ENCODE measurements at places on chromosomes 7 and 10.

- no peak for DNase-seq
Observed at GRCh38 chr10:43076311-43076875, 476 bp upstream of the RET start.

GRCh38 chr10:50480054-50481007, 143.4 kb downstream of the SGMS1 start:
- no peak for DNase-seq

GRCh38 chr7:38862666-38863065, 46.3 kb downstream of the VPS41 start:
- no peak for DNase-seq

DNA sequence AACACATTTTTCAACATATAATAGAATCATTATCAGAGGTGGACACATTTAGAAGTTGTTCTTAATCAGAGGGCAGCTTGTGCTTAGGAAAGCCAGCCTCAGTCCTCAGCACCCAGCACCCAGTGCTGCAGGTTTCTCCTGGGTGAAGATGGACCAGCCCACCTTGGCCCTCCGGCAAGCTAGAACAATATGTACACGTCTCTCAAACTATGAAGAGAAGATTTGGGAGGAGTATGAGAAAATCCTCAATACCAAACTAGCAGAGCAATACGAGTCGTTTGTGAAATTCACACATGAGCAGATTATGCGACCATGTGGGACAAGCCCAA, 13.5 kb upstream of the RALA start:
- no peak for DNase-seq

DNA sequence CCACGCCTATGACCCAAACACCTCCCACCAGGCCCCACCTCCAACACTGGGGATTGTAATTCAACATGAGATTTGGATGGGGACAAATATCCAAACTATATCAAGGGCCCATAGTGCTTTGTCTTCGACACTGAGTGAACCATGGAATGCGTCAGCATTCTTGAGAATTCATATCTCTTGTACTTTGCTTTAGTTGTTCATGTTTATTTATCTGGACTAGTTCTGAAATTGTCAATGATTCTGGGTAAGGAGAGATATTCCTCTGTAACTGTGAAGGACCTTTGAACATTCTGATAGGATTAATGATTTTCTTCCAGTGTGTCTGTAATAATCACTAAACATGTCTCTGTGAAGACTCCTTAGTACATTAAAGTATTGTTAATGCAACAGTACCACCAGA, 374.8 kb downstream of the LRMDA start:
- DNase-seq: no peak

GRCh38 chr7:53541475-53541874, 506.0 kb downstream of the POM121L12 start:
- DNase-seq: no peak

DNA sequence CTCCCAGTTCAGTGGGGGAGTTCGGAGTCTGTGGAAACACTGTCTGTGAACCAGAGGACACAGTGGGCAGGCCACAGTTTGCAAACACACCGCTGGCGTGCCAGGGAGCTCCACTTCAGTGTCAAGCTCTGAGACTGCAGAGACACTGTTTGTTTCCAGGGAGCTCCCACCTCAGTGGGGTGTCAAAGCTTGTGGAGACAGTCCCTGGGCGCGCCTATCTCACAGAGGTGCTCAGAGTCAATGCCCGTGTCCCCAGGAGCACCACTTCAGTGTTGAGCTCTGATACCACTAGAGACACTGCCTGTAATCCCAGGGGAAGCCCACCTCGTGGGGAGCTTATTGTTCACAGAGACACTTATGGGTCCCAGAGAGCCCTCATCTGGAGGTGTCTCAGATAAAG, 4.3 kb downstream of the MYO1G start:
- DNase-seq: no peak

- no peak for DNase-seq
Observed at GRCh38 chr10:76091926-76092325, 660.5 kb downstream of the LRMDA start.

- no peak for DNase-seq
Observed at GRCh38 chr10:12978891-12979290, 22.6 kb downstream of the CCDC3 start.

GRCh38 chr7:130966246-130967009, 232.4 kb upstream of the KLF14 start:
- no peak for DNase-seq

DNA sequence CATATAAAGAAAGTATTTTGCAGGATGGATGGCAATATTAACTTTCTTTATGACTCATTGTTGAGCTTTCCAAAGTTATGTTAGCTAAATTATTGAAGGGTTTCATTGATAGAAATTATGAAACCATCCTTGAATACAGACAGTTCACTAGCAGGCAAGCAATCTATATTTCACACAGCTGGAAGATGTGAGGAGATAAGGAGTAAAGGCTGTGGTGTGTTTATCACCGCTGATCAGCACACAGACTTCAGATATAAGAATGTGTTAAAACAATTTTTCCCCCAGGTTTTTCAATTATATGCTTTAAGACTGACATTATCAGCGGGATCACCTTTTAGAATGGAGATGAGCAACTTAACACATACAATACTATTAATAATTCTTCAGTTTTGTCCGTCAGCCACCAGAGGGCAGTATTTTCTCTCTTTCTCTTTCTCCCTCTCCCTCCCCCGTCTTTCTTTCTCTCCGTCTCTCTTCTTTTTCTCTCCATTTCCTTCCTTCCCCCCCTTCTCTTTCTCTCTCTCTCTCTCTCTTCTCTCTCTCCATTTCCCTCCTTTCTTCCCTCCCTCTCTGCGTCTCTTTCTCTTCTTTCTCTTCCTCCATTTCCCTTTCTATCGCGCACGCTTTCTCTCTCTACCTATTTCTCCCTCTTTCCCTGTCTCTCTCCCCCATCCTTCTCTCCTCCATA, 62.9 kb upstream of the FAM171A1 start:
- DNase-seq: no peak

GRCh38 chr7:14218338-14218737, 228.9 kb upstream of the ETV1 start:
- DNase-seq: no peak

- no peak for DNase-seq
Observed at GRCh38 chr10:100970914-100971811, 1.9 kb downstream of the SEMA4G start.

DNA sequence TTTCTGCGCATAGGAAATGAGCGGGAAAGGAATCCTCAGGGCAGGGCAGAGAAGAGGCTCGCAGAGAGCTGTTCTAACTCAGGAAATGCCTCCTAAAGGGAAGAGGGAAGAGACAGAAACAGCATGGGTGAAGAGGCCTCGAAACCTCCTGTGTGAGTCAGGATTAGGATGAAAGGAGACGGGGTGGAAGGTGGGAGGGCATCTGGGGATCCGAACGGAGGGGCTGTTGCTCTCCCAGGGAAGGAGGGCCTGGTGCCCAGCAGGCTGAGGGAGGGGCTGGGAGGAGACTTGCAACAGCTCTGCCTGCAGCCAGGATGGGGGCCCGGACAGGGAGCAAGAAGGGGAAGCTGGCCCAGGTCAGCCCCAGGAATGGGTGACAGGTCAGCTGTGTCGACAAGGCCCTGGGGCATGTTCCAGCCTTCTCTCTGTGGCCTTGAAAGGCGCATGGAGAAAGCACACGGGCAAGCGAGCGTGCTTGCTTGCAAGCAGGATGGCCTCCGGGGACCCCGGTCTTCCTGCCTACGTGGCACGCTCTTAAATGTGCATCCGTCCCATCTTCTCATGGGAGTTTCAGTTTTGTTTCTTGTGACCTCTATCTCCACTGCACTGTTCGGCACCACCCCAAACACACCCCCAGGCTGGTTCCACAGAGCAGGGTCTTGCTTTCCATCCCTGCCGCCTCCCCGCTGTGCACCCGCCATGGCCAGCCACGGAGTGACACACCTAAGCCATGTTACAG, 63.5 kb downstream of the HIPK2 start:
- no peak for DNase-seq

DNA sequence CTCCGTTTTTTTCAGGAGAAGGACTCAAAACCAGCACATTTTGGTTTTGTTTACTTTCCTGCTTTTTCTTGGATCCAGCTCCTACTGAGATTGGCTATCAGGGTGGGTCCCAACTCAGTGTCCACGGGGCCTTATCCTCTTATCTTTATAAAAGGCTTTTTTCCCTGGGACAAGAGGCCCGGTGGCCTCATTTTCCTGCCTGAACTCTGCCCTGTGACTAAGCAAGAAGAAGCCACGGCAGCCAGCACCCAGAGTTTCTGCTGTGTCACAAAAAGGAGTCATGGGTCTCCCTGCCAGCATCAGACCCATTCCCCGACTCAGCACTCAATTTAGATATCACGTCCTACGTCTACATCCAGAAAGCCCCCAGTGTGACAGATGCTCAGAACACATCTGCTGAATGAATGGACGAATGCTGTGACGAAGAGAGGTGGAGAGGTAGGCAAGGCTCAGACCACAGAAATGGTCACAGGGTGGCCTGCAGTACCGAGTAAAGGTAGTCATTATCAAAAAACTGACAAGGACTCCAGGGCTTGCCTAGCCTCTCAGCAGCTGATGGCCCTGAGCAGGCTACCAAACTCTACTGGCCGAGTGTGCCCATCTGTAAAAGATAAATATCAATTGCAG, 16.7 kb downstream of the DLG5 start:
- DNase-seq: no peak

DNA sequence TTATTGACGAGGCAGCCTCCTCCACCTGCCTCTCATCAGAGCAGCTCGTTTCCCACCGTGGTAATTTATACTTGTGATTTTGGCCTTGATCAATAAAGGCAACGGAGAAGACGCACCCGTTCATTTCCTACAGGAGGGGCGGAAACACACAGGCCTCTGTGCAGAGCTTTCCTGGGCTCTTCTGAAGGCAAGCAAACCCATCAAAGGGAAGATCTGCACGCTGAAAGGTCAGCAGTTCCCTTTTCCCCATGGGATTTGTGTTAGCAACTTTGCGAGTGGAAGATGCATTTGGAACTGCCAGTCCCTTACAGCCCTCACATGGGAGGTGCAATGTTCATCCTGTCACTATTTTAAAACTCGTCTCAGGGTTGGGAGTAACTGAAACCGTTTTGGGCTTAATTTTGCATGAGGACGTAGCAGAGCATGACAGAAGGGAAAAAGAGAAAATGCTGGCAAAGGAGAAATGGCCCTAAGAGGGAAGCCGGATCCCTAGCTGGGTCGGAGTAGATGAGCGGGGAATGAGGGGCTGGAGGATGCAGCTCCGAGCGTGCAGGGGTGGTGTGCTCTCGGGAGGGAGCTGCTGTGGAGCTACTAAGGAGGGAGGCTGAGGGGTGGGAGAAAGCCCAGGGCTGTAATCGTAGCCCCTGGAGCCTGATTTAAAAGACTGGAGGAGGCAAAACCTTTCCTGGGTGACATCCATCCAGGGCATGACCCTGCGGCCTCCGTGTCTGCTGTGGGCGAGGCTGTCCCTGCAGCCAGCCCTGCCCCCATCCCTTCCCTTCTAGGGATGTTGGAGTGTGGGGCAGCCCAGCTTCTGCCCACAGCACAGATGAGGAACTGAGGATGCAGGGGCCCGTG, 111.1 kb upstream of the FAM20C start:
- DNase-seq: no peak

DNA sequence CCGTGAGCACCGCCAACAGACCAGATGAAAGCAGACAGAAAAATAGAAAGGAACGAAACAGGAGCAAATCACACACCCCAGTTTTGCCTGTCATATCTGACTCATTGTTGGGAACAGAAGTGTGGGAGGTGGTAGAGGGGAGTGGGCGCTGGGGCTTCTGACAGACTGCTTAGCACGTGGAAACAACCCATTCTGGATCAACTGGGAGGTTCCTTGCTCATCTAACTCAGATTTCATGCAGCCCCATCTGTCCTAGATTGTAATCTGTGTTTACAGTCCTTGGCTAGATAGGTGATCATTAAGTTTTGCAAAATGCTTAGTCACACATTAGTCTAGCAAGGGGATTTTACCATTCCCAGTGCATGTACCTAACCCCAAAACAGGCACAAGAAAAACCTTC, 154.1 kb downstream of the NRP1 start:
- DNase-seq: no peak

- DNase-seq: no peak
Observed at GRCh38 chr10:7365027-7365745, 45.6 kb downstream of the SFMBT2 start.

- no peak for DNase-seq
Observed at GRCh38 chr7:73423519-73424488, 9.8 kb upstream of the FZD9 start.

DNA sequence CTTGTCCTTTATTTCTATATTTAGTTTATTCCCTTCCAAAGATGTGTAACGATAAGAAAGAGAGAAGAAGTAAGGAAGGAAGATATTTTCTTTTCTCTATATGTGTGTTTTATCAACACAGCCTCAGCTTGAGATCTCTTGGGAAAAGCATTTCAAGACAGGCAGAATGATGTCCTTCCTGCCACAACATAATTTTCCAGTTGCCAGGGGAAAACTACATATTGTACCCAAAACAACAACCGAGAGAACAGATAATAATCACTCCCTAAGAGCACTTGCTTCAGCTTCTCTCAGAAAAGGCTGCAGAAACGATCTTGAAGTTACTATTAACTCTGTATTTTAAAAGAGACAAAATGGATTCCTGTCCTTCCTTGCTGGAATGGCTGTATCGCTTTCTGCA, 151.4 kb upstream of the ITGB1 start:
- DNase-seq: no peak

DNA sequence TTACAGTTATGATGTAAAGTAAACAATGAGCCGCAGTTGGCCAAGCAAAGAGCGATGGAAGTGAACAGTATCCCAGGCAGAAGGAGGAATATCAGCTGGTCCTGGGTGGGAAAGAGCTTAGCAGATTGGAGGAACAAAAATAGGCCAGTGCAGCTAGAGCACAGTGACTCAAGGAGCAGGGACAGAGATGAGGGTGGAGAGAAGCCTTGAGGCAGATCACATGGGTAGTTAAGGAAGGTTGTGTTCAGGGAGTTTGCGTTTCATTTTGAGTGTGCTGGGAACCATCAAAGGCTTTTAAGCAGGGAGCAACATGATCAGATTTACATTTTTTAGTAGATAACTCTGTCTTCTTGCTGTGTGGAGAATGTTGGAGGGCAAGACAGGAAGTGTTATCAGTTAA, 113.6 kb downstream of the OAT start:
- no peak for DNase-seq

DNA sequence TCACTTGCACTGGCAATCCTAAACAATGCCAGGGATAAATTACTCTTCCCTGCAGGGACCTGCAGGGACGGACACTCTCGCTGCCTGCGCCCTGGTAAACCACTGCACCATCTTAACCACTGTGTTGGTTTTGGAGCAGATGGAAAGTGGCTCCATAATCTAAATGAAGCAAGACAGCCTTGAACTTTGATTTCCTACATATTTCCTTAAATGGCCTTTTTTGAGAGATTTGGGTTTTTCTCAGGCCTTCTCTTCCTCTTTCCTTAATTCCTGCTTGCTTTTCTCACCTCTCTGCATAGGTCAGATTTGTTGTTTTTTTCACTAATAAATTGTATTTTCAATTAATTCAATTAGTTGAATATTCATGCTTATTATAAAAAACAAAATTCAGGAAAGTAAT, 2.8 kb downstream of the PILRA start:
- no peak for DNase-seq

- no peak for DNase-seq
Observed at GRCh38 chr10:64708884-64709681, 1187.9 kb downstream of the REEP3 start.

GRCh38 chr7:491292-491957, 28.2 kb downstream of the PDGFA start:
- no peak for DNase-seq
